ENCODE measurements at places on chromosomes 12 and 14.

DNA sequence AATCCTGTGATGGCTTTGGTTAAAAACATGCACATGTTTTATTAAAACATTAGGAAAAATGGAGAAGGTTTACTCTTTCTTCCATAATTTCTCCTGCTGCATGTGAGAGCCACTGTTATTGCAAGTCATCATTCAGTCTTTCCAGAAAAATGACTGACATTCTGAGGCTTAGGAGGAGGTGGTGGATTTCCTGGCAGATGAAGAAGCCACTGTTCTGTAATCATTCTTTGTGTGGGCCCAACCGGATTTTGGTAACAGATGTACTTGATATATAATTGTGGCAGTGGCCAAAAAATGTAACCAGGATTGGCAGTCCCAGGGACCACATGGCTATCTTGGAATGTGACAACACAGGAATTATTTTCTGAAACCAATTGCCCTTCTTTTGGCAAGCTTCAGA is 120.2 kb downstream of the DAAM1 start:
- no peak for DNase-seq

DNA sequence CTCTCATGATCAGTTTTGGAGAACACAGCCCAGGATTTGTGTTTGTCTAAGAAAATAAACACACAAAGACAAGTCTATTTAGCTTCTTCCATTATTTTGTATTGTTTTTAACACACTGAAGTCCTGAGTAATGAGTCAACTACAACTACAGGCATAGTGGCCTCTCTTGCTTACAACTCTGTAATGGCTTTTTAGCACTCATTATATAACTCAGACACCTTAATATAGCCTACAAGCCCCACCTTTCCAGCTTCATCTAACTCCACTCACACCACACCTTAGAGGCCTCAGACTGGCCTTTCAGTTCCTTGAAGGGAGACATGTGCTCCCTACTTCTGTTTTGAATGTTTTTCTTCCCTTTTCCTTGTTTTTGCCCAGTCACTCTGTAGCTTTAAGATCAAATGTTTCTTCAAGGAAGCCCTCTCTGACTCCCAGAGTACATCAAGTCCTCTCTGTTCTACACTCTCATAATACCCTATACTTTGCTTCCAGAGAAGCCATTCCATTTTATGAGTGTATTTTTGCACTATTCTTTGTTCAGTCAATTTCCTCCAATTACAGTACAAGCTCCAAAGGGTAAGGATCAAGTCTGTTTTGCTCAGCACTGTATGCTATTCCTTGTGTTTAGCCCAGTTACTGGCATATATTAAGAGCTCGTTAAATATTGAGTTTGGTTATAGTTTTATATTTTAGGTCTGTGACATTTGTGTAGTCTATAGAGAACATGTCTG is 233.6 kb upstream of the ARHGAP5 start:
- no peak for DNase-seq

- no peak for DNase-seq
Measured at GRCh38 chr12:2020511-2020910, 16.3 kb upstream of the DCP1B start.

DNA sequence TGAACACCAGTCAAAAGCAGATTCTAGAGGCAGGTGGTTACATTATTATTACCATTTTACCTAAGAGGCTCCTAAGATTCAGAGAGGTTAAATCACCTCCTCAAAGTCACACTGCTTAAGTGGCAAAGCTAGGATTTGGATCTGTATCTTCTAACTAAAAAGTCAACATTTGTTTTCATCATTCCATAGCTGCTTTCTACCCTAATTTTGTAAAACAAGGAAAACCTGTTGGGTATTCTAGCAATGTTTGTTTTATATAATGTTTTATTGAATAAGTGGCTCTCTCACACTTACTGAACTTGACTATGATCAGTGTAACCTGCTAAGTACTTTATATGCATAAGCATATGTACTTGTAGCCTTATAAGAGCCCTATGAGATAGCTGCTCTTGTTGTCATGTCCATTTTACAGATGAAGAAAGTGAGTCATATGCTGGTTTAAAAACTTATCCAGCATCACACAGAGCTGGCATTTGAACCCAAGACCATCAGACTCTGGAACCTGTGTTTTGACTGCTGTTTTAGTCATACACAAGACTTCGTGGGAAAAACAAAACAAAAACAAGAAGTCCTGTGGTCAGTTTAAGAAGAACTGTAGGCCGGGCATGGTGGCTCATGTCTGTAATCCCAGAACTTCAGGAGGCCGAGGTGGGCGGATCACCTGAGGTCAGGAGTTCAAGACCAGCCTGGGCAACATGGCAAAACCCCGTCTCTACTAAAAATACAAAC is 31.7 kb upstream of the EVL start:
- no peak for DNase-seq

GRCh38 chr12:2334689-2335088 is 281.9 kb downstream of the CACNA1C start:
- DNase-seq = no peak

- DNase-seq = no peak
Measured at GRCh38 chr14:72264716-72265115, 332.5 kb downstream of the RGS6 start.
